ENCODE measurements at places on chromosomes 3 and 15.

DNA sequence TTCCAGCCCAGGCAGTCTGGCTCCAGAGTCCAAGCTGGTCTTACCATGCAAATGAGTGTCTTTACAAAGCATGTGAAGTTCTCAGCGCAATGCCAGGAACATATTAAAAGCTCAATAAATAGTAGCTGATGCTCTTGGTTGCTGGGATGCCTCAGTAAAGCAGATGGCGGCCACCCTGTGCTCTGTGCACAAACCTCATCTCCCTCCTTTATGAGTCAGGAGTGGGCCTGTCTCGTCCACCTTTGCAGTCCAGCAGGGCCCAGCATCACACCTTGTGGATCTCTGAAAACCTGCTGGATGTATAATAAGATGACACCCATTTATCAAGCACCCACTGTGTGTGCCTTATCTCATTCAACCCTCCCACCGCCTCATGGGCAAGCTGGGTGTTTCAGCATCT lies 42.7 kb downstream of the FAM174B start:
- no peak for DNase-seq

GRCh38 chr3:168081171-168081771 lies 14.5 kb downstream of the GOLIM4 start:
- DNase-seq, result no peak

GRCh38 chr3:153740109-153740508 lies 381.1 kb upstream of the ARHGEF26 start:
- no peak for DNase-seq

DNA sequence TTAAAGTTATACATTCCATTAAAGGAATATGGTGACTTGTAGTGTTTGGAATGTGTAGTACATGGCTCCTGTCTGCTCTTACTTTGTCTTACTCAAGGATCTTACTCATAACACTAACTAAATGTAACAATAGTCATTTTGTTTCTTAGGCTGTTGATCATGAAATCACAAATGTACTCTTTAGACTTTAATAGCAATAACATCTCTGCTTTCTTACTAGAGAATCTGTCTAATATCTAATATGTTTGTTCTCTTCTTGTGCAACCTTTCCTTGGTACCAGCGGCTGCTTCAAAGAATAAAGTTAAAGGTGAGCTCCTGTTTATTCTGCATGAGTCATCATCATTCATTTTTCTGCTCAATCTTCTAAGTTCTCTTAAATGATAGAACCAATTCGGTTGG lies 767.5 kb downstream of the CADM2 start:
- DNase-seq, result peak; percentile 22

- no peak for DNase-seq
Observed at GRCh38 chr15:59186501-59186900, 20.1 kb upstream of the LDHAL6B start.

DNA sequence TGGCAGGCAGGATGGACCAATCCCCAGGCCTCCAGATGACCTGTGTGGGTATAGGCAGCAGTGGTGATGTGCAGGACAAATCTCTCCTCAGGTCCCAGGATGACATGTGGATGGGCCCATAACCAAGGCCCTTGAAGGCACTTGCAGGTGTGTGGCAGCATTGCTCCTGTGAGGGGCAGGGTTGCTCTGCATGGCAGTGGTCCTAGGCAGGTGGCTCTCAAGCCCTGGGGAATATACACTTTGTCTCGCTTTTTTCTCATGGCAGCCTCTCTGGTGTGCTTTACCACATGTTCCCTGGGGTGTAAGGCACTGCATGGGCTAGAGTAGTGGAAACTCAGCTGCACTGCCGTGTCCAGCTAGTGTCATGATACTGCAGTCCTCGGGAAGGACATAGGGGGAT lies 503.6 kb downstream of the UNC13C start:
- no peak for DNase-seq

DNA sequence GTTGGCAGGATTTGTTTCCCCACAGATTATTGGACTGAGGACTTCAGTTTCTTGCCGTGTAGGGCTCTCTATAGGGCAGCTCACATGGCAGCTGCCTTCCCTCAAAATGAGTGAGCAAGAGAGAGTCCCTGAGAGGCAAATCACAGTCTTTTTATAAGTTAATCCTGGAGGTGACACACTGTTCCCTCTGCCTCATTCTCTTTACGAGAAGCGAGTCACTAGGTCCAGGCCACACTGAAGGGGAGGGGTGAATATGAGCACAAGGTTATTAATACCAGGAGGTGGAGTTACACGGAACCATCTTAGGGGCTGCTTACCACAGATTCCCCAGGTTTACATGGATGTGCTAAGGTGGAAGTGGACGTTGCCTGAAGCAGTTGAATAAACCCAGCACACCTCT lies 77.0 kb downstream of the LPP start:
- DNase-seq, result no peak

DNA sequence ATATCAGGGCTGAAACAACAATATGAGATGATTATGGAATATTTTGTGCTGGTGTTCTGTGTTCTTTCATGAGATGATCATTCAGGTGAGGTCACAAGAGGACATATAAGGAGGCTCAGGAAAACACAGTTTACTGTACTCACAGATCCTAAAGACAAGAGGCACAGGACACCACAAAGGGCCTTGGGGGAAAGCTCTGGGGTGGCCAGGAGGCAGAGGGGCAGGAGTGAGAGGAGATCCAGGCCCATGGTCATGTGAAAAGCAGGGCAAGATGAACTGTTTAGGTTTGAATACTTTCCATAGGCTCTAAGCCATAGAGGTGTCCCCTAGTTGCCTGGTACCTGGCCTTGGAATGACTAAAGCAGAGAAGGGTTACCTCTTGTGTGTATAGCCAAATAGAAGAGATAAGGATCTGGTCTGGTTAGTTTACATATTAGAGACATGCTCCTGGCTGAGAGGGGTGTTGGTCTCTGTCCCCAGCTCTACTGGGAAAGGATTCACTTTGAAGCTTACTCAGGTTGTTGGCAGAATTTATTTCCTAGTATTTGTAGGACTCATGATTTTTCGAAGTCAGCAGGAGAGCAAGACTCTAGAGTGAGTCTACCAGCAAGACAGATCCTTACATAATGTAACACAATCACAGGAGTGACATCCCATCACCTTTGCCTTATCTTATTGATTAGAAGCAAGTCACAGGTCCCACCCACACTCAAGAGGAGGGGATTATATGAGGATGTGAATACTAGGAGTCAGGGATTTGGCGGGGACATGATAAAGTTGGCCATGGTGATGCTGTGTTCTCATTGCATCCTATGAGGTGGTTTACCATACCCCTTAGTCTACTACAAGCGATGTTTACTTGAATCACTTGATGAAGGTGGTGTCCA lies 11.3 kb upstream of the TM4SF1 start:
- no peak for DNase-seq

DNA sequence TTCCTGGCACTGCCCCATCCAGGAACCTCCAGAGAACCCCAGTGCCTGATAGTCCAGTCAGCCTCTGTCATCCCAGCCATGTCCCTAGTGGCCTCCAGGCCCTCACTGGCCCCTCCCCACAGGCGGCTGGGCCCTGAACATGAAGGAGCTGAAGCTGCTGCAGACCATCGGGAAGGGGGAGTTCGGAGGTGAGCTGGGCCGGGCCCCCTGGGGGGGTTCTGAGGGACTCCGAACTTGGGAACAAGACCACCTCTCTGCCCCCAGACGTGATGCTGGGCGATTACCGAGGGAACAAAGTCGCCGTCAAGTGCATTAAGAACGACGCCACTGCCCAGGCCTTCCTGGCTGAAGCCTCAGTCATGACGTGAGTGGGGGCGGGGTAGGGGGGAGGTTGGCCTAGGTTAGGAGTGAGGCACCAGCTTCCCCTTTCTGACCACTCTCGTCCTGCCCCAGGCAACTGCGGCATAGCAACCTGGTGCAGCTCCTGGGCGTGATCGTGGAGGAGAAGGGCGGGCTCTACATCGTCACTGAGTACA lies 12.0 kb upstream of the LMAN1L start:
- DNase-seq, result no peak

- DNase-seq, result no peak
Observed at GRCh38 chr3:147838652-147839051, 429.5 kb downstream of the ZIC1 start.

GRCh38 chr3:170301405-170301804 lies 56.1 kb upstream of the SKIL start:
- peak; percentile 14 for DNase-seq

GRCh38 chr3:51955893-51956770 lies 951 bp downstream of the GPR62 start:
- peak; percentile 38 for DNase-seq

- no peak for DNase-seq
Observed at GRCh38 chr3:113291572-113291971, 80.2 kb downstream of the BOC start.

GRCh38 chr15:49412797-49413196 lies 10.2 kb upstream of the FGF7 start:
- DNase-seq, result no peak

DNA sequence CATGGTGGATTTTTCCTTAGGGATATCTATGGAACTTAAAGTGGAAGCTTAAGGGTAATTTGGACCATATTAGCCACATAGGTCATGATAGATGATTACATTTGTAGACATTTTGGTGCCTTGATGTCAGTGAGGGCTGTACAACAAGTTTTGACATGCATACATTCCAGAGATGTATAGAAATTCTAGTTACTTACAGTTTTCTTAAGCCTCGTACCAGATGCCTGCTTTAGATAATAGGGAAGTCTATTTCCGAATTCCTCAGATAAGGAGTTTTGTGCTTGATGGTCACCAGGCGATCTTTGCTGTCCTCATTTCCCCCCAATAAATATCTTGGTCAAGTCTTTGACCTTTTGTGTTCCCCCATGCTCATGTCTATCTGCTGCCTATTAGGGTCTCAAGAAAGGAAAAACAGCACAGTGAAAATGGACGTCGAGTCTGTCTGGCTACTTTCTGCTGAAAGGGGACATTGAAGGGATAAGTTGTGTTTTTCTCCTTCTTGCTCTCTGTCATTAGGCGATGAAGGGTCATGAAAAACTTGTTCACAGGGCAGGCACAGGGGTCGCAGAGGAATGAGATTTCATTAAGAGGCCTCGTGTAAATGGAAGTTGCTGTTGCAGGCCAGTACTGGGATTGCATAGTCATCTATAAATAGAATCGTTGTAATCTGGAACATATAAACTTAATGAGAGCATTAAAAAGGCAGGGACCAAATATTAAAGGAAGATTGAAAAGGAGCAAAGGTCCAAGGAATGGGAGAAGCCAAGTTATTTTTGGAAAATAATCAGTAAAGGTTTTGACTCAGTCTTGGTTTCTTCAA lies 20.0 kb upstream of the SENP7 start:
- no peak for DNase-seq

DNA sequence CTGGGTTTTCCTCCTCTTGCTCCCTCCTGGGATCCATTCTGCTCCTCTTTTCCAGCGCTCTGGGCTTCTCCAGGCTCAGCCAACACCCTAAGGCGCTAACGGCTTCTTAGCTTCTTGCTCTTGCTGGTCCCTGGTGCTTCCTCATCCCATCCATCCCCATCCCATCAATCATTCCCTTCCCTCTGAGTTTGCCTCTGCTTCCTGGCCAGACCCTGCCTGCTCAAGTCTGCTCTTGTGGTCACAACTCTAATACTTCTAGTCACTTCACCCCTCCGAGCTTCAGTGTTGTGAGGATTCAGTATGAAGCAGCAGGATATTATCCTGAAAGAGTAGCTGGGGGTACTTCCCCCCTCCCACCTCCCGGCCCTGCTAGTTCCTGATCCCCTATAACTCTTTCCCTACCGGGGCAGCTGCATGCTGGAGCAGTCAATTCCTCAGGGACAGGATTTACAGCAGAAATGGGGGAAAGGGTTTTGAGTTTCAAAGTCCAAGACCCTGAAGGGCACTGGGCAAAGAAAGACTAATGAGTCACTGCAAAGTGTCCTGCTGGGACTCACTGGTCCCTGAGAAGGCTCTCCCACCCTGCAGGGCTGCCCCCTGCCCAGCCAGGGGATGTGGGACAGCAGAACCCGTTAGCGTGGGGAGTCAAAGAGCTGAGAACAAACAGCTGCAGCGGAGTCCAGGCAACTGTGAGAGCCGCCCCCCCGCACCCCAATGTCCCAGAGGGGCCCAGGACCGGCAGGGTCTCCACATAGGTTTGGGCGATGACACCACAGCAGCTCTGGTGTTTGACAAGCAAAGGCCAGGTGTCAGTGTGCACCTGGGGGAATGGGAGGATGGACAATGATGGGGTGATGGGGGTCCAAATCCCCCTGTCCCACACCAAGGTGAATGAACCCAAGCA lies 2.3 kb upstream of the SYNM start:
- no peak for DNase-seq

GRCh38 chr15:79682851-79683288 lies 213.9 kb downstream of the MTHFS start:
- peak; percentile 31 for DNase-seq

DNA sequence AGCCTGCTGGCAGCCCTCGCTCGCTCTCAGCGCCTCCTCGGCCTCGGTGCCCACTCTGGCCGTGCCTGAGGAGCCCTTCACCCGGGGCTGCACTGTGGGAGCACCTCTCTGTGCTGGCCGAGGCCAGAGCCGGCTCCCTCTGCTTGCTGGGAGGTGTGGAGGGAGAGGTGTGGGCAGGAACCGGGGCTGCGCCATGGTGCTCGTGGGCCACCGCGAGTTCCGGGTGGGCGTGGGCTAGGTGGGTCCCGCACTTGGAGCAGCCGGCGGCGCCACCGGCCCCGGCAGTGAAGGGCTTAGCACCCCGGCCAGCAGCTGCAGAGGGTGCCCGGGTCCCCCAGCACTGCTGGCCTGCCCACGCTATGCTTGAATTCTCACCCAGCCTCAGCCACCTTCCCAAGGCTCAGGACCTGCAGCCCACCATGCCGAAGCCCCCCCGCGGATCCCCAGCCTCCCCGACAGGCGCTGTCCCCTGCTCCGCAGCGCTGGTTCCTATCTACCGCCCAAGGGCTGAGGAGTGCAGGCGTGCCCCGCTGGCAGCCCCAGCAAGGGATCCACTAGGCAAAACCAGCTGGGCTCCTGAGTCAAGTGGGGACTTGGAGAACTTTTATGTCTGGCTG lies 863.3 kb downstream of the IGSF11 start:
- no peak for DNase-seq

DNA sequence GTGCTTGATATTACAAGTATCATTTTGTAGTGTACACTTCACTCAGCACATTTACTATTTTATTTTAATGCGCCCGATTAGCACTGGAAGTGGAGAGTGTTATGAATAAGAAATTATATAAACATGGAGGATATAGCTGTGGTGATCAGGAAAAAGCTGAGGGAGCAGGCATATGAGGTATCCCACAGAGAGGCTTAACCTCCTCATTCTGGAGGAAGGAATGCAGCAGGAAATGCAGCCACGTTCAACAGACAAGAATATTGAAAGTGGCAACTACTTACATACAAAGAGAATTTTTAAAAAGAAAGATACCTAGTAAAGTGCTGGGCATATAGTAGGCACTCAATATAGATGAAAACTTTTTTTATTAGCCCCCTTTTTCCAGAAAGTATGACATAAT lies 166.0 kb upstream of the SATB1 start:
- no peak for DNase-seq

GRCh38 chr3:12871404-12871983 lies 30.1 kb upstream of the RPL32 start:
- no peak for DNase-seq

GRCh38 chr15:38873158-38873557 lies 308.5 kb upstream of the RASGRP1 start:
- no peak for DNase-seq
